Fibroblast of skin of left quadriceps (primary cell): ENCODE measurements at places on chromosomes 1 and 21.

GRCh38 chr1:245516284-245516759 lies 361.5 kb downstream of the KIF26B start:
- DNase-seq = no peak

DNA sequence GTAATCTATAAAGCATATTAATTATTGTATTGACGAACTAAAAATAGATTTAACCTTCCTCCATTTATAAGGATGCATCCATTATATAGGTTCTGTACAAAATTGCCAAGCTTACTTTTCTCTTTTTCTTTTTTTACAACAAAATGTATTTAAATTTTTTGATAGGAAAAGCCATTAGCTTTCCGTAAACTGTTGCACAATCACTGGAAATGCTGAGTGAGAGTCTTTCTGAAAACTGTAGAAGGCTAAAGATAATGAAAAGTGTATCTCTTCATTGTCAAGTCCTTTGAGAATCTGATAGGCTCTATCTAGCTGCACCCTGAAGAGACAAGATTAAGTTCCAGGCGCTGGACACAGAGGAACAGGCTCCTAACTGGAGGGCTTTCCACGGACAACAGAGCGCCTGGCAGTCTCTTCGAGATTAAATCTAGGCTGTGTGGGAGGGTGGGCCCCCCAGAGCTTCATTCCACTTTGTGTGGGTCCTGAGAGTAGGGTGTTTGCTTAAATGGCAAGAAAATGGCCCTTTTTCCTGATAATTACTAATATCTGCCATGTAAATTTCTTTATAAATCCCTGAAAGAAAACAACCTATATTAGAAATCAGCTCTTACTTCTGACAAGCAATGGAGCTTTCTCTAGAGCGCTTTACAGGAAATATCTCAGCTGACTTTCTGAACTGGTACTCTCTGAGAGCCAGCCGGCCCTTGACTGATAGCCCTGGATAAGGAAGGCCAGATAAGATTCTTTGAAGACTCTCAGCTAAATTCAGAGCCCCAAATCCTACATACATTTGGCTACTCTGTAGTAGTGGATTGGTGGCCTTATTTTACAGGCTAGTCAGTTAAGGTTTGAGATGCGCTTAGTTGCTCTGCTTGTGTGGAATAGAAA lies 108.3 kb downstream of the FMN2 start:
- no peak for DNase-seq

DNA sequence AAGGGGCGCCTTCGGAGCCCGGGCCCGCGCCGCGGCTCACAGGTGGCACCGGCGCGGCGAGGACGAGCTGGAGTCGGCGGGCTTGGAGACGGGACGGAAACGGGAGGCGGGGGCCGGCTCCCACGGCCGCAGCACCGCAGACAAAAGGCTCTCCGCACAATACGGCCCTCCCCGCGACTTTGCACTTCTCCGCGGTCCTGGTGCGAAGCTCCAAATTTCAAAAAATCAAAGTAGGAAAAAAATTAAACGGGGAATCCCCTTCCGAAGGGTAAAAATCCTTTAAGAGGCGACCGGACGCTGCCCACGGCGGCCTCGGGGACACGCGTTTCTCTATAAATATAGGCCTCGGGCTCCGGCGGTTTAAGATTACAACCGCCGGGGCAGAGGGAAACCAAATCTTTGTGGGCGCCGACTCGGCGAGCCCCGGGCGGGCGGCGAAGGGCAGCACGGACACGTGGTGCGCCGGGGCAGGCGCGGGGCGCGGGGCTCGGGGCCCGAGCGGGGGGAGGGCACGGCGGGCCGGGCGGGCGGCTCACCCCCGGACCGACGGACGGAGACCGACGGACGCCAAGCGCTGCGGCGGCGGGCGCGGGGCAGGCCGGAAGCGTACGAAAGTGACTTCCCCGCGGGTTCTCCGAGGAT lies 453 bp downstream of the PABPC4 start:
- no peak for DNase-seq

DNA sequence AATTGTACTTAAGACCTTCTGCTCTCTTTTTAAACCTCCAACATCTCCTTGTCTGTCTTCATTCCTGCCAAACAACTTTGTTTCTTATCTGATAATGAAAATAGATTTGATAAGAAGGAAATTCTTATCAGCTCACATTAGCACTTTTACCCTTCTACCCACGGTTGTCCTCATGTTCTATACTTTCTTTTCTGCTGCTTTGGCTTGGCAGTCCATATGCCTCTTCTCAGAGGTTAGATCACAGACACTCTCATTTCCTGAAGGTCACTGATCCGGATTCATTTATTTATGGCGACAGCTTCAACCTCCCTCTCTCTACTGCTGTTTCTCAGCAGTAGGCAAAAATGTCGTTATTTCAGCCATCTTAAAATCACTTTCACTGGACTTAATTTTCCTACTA lies 2015.8 kb downstream of the NCAM2 start:
- no peak for DNase-seq

DNA sequence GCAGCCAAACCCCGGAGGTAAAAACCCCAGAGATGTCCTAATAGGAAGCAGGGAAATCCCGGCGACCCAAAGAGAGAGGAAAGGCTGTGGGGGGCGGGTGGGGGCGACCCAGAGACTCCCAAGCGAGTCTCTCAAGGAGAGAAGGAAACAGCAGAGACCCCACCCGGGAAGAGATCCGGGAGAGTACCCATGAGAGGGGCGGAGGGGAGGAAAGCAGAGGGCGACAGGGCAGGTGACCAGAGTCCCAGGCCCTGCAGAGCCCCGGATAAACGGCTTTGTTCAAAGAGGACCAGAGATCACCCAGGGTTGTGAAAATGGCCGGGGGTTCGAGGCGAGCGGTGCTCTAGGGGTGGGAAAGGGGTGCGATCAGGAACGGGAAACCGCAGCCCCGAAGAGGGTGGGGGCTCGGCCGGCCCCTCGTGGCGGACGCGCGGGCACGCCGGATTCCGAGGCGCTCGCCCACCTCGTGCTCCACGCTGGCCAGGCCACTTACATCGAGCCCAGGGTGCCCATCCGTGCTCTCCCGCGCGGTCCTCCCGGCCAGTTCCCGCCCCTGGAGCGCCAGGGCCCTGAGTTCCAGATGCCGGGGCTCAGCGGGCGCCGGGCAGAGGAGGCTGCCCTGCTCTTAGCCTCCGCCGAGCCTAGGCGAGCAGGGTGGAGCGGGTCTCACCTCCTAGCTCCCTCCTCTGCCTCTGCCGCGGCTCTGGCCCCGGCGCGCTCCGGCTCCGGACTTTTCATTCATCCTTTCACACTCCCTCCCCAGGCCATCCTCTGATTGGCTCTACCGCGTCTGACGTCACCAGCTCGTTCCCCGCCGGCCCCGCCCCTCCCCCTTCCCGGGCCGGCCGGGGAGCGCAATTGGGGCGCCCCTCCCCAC lies 52.3 kb downstream of the RHBG start:
- peak; percentile 11 for DNase-seq
